ENCODE measurements at places on chromosomes 16 and 17. TPM values are rescaled to one million over a fixed set of nuclear protein-coding genes. Genes with fewer than 3 reads are reported as not detected.

DNA sequence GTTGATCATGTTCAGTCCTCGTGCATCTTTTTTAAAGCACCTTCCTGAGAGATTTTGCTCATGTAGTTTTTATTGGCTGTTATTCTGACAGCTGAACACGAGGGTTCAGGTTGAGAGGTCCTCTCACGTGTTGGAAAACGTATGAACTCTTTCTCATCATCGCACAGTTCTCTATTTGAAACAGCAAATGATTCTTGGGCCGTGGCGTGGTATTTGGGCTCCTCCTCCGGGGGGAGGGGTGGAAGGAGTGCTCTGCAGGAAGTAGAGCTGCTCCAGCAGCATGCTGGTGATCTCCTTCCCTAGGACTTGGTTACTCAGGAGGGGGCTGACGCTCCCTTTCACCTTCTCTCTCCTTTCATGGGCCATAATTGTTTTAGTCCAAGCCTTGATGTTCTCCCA, 70.4 kb downstream of the KSR1 start:
- DNase-seq = peak; percentile 83

The RNF43 gene
- total RNA-seq = 8.1 TPM

GRCh38 chr17:63987221-63988126, 10.7 kb upstream of the PRR29 start:
- DNase-seq = no peak

DNA sequence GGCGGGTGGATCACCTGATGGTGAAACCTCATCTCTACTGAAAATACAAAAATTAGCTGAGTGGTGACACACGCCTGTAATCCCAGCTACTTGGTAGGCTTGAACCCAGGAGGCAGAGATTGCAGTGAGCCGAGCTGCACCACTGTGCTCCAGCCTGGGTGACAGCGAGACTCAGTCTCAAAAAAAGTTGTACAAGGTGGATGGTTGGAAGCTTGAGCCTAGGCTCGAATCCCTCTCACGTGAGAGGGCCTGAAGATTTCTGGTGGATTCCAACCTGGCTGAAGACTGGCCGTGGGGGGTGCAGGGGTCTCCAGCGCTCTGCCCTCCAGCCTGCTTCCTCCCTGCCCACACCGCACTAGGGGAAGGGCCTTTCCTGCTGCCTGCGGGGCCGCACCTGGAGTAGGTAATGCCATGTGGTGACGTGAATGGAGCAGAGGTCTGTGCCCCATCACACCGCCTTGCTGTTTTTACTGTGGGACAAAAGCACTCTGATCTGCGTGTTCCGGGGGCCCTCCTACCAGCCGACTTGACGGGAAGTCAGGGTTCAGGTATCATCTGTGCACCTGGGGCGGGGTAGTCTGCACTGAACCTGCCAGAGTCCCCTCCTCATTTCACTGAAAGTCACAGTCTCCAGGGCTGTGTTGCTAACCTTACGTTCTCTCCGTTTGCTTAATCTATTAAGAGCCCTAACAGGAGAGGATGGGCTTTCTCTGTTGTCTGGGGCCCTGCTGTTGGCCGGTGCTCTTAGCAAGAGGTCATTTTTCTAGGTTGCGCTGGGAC, 4.2 kb downstream of the RPL13 start:
- DNase-seq = no peak

DNA sequence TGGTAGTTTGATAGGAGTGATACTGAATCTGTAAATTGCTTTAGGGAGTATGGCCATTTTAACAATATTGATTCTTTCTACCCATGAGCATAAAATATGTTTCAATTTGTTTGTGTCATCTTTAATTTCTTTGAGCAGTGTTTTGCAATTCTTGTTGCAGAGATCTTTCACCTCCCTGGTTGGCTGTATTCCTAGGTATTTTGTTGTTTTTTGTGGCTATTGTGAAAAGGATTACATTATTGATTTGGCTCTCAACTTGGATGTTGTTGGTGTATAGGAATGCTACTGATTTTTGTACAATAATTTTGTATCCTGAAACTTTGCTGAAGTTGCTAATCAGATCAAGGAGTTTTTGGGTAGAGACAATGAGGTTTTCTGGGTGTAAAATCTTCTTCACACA, 3.2 kb downstream of the KRTAP9-9 start:
- no peak for DNase-seq

The GPR139 gene
- total RNA-seq = not detected

- DNase-seq = no peak
Observed at GRCh38 chr17:39929646-39930407, 2.3 kb downstream of the LRRC3C start.

The PSMD12 gene
- 53.2 TPM for total RNA-seq

DNA sequence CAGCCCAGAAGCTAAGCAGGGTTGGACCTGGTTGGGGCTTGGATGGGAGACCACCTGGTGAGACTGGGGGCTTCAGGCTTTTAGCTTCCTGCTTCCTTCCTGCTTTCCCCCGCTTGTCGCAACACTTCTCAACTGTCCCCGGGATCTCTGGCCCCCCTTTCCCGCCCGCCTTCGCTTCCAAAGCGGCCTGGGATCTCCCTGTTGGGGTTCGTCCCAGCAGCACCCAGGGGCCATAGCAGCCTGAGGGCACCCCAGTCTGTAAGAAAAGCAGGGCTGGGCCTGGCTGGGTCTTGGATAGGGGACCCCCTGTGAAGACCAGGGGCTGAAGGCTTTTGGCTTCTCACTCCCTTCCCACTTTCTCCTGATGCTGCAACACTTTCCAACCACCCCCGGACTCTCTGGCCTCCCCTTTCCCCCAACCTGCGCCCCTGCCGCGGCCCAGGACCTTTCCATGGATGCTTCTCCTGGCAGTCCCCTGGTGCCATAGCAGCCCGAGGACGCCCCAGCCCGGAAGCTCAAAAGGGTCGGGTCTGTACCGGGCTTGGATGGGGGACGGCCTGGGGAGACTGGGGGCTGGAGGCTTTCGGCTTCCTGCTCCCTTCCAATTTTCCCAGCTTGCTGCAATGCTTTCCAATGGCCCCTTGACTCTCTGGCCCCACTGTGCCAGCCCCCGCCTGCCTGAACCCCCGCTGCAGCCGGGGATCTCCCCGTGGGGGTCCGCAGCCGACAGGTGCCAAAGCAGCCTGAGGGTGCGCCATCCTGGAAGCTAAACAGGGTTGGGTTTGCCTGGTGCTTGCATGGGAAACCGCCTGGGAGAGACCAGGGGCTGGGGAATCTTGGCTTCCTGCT, 2276.2 kb downstream of the TP53TG3F start:
- peak; percentile 48 for DNase-seq

- DNase-seq = no peak
Observed at GRCh38 chr17:19720631-19721426, 4.4 kb upstream of the SLC47A2 start.

- DNase-seq = no peak
Observed at GRCh38 chr17:9334536-9335446, 240.8 kb downstream of the STX8 start.

DNA sequence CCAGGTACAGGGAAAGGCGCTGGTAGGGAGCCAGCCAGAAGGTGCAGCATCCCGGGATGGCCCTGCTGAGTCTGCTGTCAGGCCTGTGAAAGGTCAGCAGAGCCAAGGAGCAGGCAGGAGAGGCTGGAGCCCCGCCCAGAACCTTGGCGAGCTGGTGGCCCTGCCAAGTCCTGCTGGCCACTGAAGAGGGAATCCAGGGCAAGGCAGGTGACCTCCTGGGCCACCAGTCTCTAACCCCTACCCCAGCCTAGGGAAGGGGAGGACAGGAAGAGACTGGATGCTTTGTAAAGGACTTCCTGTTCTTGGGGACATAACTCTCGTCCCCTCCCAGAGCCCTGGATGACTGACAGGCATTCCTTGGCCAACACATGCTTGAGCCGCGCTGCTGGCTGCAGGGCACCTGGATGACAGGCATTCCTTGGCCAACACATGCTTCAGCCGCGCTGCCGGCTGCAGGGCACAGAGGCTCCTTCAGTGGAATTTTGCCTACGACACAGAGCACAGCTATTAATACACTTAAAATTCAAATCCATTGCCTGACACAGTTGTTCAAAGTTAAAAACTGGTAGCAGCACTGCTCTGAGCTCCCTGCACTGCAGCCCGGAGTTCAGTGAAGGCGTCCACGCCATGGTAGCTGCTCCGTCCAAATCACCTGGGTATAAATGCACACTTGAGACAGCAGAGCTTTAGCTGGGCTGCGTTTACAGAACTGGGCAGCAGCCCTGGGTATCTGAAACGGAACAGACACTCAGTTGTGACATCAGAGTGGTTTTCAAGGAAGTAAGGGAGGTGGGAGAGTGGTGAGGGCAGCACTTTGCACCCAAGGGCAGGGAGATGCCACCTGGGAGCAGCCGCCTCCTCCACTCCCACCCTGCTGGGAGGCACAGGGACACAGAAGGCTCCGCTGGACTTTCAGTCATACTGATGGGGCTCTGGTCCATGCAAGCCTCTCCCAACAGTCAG, 2.0 kb upstream of the BRICD5 start:
- DNase-seq = peak; percentile 72

DNA sequence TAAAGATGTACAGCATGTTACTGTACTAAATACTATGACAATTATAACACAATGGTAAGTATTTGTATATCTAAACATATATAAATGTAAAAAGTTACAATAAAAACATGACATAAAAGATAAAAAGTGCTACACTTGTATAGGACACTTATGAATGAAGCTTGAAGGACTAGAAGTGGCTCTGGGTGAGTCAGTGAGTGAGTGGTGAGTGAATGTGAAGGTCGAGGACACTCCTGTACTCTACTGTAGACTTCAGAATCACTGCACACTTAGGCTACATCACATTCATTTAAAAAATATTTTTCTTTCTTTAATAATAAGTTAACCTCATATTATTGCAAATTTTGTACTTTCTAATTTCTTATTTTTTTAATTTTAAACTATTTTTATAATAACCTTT, 1476.7 kb upstream of the CDH8 start:
- DNase-seq = no peak

GRCh38 chr16:80585764-80586163, 45.0 kb downstream of the DYNLRB2 start:
- no peak for DNase-seq

DNA sequence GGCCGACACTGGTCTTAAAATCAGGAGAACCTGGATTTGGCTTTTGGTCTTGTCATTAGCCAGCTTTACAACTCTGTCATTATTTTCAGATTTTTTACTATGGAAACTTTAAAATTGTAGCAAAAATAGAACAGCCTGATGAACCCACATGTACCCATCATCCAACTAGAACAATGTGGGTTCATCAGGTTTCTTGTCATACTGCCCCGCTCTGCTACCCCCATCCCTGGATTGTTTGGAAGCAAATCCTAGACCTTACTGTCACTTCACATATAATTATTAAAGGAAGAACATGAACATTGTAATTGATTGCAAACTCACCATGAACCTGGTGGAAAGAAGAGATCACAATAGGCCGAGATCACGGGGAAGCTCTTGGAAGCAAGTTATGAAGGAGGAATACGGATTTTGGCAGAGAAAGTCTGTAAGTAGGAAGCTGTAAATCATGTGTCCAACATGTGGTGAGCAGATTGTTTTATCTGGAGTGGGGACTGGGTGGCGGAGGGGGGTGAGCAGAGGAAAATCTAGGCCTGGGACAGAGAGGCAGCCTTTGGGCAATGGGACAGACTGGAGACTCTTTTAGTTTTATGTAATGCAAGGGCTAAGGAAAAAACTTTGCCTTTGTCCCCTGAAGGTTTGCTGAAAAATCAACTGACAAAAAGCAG, 67.0 kb downstream of the PITPNC1 start:
- DNase-seq = peak; percentile 28

DNA sequence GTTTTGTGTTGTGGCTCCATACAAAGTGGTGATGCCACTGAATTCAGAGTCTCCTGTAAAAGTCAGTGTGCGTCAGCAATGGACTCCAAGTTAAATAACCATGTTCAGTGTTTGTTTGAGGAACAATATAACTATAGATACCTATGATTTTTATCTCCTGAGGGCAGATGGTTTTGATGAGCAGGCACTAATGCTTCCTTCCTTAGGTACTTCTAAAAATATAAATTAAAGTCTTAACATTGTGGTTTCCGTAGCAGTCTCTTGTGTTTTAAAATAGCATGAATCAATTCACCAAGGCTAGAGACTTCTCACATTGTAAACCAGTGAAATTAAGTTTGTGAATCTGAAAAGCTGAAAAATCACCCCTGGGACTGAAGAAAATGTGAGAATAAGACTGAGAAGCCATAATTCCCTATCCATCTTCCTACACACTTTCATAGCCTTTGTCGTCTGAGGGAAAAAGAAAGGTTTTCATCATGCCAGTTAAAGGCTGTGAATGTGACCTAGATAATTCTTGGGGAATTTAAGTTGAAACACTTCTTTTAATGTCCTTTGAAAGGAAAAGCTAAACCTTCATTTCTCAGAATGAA, 1502.9 kb downstream of the CDH11 start:
- DNase-seq = no peak

The ZCCHC14 gene
- 29.4 TPM for total RNA-seq

DNA sequence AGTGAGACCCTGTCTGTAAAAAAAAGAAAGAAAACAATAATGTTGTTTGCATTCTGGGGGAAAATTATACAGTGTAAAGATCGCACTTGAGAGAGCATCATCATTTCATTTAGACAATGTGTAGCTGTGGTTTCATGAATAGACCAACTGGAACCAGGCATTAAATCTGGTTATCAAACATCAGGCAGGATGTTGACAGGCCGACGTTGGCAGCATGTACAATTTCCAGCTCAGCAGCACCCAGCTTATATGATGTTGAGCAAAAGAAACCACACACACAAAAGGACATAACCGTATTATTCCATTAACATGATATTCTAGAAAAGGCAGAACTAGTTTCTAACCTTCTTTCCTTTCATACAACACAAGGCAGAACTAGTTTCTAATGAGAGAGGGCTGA, 5.8 kb downstream of the MARVELD3 start:
- no peak for DNase-seq

The ESRP2 gene
- 0.33 TPM for total RNA-seq

GRCh38 chr17:29376667-29377270, 13.4 kb upstream of the TAOK1 start:
- DNase-seq = peak; percentile 69

The CHST4 gene
- total RNA-seq = not detected

The HOXB9 gene
- total RNA-seq = not detected

The TBC1D26 gene
- total RNA-seq = not detected

The WNT3 gene
- 0.79 TPM for total RNA-seq

- DNase-seq = no peak
Observed at GRCh38 chr17:39534768-39535405, 72.8 kb downstream of the NEUROD2 start.

The KRT32 gene
- not detected for total RNA-seq

- DNase-seq = no peak
Observed at GRCh38 chr17:66524877-66525276, 222.5 kb downstream of the PRKCA start.

The EVI2B gene
- total RNA-seq = 10.4 TPM

The RAB37 gene
- total RNA-seq = 1.1 TPM

- DNase-seq = peak; percentile 50
Observed at GRCh38 chr16:70250748-70251628, 752 bp downstream of the EXOSC6 start.

GRCh38 chr16:50265260-50265659, 1.1 kb upstream of the ADCY7 start:
- DNase-seq = peak; percentile 58

The CSH2 gene
- total RNA-seq = not detected

- no peak for DNase-seq
Observed at GRCh38 chr17:40187238-40187637, 10.0 kb downstream of the RAPGEFL1 start.

- no peak for DNase-seq
Observed at GRCh38 chr16:21654466-21654865, 2.1 kb upstream of the IGSF6 start.

All from right cardiac atrium (tissue), 5 donors.